ENCODE measurements at places on chromosomes 5 and 9.

DNA sequence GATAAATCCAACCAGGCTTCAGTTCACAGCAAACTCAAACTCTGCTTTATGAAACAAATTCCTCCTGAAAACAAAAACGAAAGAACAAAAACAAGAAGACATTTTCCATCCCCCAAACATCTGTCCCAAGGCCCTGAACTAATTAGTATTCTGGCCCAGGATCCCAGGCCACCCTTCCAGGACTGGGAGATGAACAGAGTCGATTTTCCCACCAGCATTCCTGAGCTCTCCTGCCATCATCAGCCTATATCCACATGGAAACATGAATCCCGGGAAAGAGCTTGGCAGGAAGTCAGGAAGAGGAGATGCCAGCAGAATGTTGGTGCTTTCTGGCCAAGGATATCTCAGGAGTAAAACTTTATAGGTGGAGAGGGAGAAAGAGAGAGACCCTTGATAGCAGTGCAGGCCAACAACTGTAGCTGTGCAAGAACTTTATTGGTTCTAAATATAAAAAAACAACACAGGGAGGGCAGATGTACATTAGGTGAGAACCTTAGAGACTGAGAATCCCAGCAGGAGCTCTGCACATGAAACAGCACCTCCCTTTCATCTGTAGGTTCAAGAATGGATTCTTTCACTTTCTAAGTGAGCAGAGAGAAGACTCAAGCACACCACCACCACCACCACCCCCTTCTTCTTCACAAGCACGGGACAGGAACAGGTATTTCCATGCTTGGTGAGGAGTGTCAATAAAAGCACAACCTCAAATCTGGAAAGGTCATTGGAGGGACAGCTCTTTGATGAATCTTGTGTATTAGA lies 190.7 kb upstream of the TAS2R1 start:
- no peak for DNase-seq

DNA sequence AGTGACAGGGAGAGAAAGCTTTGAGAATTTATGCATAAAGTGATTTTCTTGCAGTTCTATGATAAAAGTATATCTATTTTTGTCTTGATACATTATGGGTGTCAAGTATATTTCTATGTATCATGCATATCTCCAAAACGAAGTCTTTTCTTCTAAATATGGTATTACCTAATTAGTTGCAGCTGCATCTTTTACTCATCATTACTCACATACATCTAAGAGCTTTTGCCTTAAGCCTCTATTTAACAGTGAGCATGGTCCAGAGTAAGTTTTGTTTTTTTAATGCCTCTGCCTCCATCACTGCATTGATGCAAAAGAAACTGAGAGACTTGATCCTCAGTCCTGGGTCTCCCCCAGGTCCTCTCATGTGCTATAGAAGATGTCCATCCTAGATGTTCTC lies 40.0 kb upstream of the SMC5 start:
- no peak for DNase-seq

- no peak for DNase-seq
Observed at GRCh38 chr9:125021069-125021468, 80.2 kb upstream of the GOLGA1 start.

DNA sequence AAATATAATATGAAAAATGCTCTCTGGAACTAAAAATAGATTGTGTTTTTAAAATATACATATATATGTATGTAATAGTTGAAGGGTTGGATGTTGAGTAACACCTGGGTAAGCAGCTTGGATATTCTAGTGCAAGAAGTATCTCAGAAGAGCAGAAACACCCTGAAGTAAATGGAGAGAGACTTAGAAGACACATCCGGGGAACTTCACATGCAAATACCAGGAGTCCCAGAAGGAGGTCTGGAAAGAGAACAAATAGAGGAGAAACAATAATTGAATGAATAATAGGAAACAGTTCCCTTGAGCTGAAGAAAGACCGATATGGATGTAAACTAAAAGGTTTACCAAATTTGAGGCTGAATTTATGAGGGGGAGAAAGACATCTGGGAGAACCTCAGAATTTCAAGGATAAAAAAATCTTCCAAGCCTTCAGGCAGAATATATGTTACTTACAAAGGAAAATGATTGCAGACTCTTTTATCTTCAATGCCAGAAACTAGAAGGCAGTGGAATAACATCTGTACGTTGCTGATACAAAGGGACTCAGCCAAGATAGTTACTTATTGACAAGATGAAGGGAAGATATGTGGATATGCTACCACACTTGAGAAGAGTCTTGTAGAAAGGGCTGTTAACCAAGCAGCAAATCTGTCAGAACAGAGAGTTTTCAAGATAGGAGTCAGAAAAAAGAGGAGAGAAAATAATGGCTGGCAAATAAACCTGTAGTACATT lies 42.7 kb downstream of the HSDL2 start:
- DNase-seq = no peak

GRCh38 chr5:125181159-125181558 lies 434.7 kb upstream of the ZNF608 start:
- no peak for DNase-seq

- no peak for DNase-seq
Observed at GRCh38 chr5:17995997-17996396, 361.7 kb downstream of the TAF11L14 start.

GRCh38 chr5:157486861-157487260 lies 26.8 kb downstream of the NIPAL4 start:
- no peak for DNase-seq

- no peak for DNase-seq
Observed at GRCh38 chr5:36669015-36669651, 62.7 kb downstream of the SLC1A3 start.

DNA sequence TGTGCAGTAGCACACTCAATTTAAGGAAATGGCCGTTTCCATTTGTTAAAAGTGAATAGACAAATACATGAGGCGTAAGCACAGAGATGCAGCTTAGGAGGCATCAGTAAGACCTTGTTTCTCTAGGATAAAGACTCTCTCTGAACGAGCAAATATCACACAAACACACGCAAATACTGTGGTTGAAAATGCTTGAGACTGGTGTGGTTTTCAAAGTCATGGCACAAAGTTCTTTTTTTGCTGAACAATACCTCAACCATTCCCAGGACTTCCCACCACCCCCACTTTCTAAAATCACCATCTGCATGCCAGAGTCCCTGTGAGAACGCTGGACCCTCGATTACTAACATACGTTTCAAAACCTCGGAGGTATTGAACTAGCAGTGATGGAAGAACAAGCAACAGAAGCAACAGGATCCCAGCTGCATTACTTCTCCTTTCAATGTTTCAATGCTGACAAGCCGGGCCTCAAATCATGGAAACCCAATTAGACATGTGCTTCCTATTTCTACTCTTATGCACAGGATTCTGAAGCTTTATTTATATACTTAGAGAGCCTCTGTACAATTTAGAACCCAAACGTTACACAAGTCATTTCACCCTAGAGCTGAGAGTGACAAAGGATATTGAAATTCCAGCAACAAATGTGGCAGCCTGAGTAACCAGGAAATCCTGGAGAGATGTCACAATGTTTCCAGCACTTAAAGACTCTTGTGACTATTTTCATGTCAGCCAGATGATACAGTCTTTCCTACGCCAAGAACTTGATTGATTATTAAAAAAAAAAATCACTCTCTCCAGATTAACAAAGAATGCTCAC lies 63.9 kb downstream of the CDC14B start:
- no peak for DNase-seq

- no peak for DNase-seq
Observed at GRCh38 chr5:96873449-96873848, 2.9 kb upstream of the ERAP2 start.

GRCh38 chr5:119379942-119380547 lies 24.2 kb downstream of the TNFAIP8 start:
- DNase-seq = no peak

GRCh38 chr5:158553195-158553961 lies 546.3 kb downstream of the EBF1 start:
- no peak for DNase-seq

GRCh38 chr5:20617841-20618240 lies 629.8 kb upstream of the CDH18 start:
- no peak for DNase-seq

GRCh38 chr5:84706678-84707641 lies 322.3 kb upstream of the EDIL3 start:
- DNase-seq = no peak

DNA sequence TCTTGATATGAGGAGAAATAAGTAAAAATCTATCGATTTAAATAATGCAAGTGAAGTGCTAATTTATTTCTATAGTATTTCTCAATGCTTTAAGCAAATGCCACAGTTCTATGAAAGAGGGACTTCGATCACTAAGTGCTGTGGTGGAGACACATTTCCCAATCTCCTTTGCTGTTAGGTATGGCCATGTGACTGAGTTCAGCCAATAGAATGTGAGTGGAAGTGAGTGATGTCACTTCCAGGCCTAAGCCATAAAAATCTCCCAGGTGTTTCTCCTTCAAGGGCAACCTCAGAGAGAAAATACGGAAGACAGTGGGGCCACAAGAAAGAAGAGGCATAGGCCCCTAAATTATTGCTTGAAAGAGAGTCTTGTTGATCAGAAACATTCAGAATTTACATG lies 100.3 kb upstream of the ANKH start:
- no peak for DNase-seq

DNA sequence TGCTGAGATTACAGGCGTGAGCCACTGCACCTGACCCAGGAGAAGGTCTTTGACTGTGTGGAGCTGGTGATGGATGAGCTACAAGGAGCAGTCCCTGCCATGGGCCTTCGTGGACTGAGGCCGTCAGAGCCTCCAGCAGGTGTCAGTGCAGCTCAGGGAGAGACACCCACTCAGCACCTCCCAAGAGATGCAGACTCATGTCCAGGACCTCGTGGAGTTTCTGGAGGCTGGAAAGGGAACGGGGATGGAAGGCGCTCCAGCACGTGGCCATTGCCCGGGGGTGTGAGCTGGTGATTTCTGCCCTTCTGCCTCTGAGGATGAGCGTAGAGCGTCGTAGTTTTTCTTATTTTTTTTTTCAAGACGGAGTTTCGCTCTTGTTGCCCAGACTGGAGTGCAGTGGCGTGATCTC lies 9.5 kb downstream of the TOR4A start:
- DNase-seq = peak; percentile 94

DNA sequence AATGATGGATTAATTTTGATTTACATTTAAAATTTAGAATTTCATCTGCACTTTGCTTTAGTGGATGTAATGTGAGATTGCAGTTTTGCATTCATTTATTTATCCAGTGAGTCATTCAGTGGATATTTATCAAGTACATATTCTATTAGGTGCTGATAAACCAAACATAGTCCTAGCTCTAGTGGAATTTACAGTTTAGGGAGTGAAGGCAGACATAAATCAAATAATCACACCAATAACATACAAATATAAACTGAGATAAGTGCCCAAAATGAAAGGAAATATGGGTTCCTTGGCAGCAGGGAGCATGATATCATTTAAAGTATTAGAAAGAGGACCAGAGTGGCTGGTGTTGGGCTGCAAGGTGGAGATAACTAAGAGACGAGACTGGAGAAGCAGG lies 14.7 kb upstream of the NIPBL start:
- DNase-seq = no peak

- DNase-seq = no peak
Observed at GRCh38 chr5:161190778-161191177, 338.8 kb upstream of the ATP10B start.

DNA sequence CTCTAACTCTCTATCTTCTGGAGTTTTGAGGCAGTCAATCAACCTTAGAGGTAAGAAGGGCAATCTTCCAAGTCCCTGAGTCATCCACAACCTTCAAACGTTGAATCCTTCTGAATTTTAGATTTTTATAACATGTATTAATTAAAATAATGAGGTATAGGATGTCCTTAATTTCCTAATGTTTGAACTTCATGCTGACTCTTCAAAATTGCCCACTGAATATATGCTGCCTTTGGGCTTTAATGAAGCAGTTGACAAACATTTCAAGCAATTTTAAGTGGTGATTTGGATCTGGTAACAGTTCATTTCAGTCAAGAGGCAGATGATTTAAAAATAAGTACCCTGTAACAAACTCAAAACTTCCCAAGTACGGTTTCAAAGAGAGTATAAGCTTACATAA lies 26.0 kb downstream of the ERP44 start:
- no peak for DNase-seq

- DNase-seq = no peak
Observed at GRCh38 chr5:76735762-76736545, 20.0 kb downstream of the F2R start.

DNA sequence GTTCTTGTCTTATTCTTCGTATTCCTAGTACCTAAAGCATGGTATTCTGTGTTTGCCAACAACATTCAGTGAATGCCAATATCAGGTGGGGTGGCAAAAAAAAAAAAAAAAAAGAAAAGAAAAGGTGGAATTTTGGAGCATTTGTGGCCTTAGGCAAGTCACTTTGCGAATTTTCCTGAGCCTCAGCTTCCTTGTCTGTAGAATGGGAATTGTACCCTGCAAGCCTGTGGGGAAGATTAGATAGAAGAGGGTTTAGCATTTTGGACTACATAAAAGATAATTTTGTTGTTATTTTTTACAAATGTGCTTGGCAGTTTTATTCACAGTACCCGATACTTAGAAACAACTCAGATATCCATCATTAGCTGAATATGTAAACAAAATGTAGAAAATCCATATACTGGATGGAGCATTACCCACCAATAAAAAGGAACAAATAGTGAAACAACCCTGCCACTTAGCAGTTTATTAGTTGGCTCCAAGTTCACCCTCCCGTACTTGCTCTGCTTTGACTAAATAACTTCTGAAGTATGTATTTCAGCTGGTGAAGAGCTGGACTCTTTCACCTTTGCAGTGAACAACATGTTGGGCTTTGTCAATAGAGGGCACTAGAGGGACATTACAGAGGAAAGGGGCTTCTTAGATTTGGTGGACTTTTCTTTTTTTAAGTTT lies 13.6 kb downstream of the UBE2D2 start:
- no peak for DNase-seq

DNA sequence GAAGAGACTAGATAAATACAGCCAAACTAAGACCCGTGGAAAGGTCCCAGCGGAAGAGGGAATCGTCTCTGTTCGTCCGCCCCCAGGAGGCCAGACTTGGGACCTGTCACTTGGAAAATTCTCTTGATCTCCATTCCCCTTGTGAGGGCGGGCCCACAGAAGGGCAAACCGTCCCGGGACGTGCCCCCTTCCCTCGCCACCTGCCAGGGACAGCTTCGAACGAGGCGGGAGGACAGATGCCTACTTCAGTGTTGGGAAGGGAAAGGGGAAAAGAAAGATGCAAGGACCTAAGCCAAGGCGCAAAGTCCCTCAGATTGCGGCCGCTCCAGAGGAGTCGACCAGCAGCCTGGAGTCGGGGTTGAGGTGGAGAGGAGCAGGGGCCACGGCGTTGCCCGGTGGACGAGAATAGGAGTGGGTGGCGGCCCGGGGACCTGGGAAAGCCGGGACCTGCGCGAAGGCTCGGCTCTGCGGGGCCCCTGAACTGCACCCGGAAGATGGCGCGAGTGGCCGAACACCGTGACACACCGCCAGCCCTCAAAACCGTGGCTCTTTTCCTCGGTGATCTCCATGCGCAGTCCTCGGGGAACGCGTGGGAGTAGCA lies 4.4 kb upstream of the EBF1 start:
- peak; percentile 58 for DNase-seq

GRCh38 chr9:83936523-83936922 lies 15.3 kb upstream of the KIF27 start:
- no peak for DNase-seq

GRCh38 chr5:73735032-73735734 lies 109.2 kb downstream of the ARHGEF28 start:
- no peak for DNase-seq

Data from HuH-7 (cell line).